ENCODE measurements at places on chromosomes 1 and 21.
A peak's percentile ranks its signal among the peaks of the same experiment; 100 is the strongest.

DNA sequence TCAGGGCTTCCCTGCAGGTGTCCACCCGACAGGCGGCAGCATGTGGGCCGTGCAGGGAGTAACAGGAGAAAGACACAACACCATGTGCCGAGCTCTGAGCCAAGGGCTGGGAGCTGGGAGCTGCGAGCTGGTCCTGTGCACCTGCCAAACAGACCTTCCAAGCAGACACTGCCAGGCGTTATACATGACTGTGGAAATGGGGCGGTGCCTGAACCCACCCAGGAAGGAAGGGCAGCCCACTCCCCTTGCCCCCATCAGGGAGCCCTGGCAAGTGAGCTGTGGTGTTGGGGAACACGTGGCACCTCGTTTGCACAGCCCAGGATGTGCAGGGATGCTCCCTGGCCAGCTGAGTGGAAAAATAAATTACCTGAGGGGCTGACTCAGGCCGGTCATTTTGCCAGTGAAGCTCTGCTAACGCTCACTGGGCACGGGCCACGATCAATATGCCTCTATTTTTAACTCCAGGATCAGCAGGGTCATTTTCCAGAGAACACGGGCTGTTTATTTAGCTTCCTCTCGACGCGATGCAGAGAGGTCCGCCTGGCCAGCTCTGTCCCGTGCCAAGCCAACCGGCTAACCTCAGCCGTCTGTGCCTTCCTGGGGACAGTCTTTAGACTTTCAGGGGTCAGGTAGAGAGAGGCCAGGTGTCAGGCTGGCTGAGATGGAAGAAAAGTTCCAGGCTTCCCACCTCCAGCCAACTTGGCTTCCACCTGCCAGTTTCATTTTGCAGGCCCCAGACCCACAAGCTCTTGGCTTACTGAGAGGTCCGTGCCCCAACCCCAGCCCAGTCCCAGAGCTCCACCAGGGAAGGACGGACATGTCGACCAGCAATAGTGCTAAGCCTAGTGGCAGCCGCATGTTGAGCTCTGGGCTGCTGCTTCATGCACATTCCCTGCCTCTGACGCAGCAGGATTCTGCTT is 196.7 kb upstream of the VAMP3 start:
- no peak for ATAC-seq

DNA sequence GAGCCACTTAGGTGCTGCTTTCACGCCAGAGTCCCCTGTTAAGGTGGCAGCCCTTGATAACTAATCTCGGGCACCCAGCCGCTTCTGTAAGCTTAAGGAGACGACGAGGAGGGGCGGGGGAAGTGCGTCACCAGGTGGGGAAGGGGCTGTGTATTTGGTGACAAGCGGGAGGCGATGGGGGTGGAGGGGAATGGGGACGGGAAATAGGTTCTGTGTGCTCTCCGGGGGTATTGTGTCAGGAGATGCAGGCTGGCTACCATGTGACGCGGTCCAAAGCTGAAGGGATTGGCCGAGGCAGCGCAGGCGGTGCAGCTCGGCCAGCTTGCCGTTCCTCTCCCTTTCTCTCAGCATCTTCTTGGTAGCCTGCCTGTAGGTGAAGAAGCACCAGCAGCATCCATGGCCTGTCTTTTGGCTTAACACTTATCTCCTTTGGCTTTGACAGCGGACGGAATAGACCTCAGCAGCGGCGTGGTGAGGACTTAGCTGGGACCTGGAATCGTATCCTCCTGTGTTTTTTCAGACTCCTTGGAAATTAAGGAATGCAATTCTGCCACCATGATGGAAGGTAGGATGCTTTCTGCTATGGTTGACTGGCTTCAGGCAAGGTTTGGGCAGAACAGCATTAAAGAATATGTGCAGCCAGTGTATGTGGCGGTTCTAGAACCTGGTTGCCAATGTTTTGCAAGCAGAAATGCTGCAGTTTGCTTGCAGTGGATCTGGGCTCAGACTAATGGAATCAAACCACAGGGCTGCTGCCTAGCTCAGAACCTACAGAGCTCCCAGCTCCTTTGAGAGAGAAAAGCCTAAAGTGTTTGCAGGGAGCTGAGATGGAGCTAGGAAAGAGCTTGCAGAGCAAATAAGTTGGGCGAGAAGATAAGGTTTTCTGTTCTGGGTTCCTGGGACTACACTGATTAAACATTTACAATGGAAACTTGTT is at the start of gene SGIP1:
TSS of gene SGIP1 (plus strand) at position 350 of the 937 bp plus-strand sequence. CDS start at position 556, 206 bp downstream.
- no peak for ATAC-seq

DNA sequence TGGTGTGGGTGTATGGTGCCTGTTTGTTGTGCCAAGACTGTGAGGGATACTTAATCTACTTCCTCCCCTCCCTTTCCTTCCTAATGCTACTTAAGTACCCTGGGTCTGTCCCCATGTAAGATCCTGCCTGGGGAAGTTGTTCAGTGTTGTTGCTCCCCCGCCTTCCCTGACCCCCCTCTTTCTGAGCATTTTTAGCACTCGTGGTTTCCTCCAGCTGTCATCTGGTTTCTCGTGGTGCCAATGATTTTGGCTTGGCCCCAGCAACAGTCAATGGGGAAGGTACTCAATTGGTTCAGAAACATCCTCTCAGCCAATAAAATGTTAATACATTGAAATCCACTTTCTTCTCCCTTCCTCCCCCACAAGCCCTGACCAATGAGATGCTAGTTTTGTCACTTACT is 8.0 kb upstream of the B4GALT3 start:
- peak; percentile 86 for ATAC-seq

DNA sequence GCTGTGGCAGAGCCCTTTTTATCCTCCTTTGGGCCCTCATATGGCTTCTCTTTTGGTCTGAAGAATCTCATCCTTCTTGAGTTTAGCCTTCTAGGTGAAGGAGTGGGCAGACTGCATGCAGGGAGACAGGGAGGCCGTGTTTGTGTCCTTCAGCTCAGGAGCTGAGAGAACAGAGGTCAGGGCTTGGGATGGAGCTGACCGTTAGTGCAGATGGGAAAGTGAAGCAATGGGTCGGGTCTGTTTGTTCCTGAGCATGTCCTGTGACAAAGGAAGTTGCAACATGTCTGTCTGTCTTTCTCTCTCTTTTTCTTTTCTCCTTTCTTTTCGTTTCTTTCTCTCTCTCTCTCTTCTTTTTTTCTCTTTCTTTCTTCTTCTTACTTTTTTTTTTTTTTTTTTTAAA is 14.9 kb downstream of the MAPKAPK2 start:
- ATAC-seq = no peak

DNA sequence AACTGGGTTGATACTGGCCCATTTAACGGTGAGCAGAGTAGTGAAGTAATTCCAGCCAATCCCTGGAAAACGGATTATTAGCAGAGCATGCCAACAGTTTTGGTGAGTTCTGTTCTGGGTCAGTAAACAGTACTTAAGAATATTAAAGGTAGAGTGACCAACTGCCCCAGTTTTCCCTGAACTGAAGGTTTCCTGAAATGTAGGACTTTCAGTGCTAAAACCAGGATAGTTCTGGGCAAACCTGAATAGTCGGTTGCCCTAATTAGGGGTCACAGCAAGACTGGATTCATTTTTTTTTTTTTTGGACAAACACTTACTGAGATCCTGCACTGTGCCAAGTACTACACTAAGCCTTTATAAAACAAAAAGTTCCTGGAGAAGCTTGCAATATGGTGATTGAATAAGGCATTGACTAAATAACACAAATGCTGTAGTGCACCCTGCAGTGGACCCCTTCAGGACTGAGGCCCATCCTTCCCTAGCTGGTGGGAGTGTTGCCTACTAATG is 75.9 kb downstream of the KCNK1 start:
- no peak for ATAC-seq

DNA sequence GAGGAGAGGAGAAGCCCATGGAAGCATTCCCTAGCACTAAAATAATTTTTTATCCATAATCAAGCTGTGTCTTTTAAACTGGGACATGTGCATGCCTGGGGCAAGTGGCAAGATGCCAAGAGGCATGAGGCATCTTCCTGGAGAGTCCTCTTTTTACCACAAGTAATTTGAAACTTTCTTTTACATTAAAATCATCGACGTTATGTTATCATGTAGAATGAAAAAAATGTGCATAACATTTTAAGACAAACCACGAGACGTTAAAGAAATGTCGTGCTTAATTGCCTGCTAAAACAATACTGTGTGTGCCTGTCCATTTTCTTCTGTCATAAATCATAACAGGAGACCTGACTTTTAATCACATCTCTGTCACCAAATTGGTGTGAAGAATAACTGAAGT is 1.5 kb downstream of the STYXL2 start:
- no peak for ATAC-seq

GRCh38 chr1:42403880-42404400 is 23.3 kb downstream of the RIMKLA start:
- ATAC-seq = no peak

DNA sequence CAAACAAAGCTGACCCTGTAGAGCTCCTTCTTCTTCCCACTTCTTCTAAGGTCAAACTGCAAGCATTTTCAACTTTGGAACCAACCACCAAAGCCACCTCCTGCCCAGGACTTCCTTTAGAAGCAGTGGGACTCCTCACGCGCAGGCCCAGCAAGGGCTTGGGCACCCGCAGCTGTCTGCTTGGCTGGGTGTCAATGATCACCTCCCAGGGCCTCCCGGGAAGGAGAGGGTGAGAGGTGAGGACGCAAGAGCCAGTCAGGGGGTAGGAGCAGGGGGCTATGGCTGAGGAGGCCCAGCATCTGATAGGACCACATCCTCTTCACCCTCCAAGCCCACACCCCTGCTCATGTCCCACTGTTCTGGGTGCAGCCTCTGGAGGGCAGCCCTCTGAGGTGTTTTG is 10.2 kb downstream of the KLHL21 start:
- no peak for ATAC-seq

GRCh38 chr21:24844671-24845070 is 762.6 kb downstream of the MRPL39 start:
- ATAC-seq = no peak

DNA sequence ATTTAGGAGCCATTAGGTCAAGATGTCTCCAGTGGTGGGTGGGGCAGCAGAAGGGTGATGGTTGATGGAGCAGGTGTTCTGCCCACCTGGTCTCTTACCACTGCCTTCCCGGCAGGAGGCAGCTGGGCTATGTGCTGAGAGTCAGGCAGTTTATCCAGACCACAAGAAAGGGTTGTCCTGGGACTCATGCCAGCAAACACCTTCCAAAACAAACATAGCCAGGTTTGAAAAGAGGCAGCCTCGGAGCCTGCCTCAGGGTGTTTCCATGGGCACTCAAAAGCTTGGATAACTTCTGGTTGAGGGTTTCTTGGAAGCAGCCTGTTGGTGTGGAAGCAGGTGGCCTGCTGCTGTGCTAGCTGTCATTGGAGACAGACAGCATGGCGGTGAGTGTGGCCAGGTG is 187.2 kb downstream of the PCP4 start:
- no peak for ATAC-seq

- ATAC-seq = no peak
These were observed 455.8 kb upstream of the VAMP3 start for GRCh38 chr1:7315316-7315715.

GRCh38 chr1:217106231-217106901 is 383.1 kb upstream of the ESRRG start:
- ATAC-seq = no peak
